ENCODE measurements at places on chromosomes 4 and X.

- DNase-seq = no peak
Observed at GRCh38 chr4:8419222-8420041, 21.1 kb downstream of the ACOX3 start.

- DNase-seq = no peak
Observed at GRCh38 chrX:2373615-2374014, 127.2 kb downstream of the DHRSX start.

GRCh38 chr4:7153711-7154110 is 38.6 kb upstream of the SORCS2 start:
- no peak for DNase-seq

GRCh38 chrX:129957241-129958082 is 25.0 kb upstream of the BCORL1 start:
- no peak for DNase-seq

DNA sequence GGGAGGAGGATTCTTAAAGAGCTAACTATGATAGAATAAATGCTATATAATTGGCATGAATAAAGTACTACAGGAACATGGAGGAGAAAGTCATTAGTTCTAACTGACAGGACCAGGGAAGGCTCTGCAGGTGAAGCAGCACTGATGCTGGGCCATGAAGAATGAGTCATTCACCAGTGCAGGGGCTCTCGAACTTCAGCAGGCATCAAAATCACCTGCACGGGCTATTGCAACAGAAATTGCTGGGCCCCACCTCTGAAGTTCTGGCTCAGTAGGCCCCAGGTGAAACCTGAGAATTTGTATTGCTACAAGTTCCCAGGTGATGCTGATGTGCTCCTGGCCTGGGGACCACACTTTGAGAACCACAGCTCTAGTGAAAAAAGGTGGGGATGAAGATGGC is 33.7 kb downstream of the TMEM150C start:
- DNase-seq = no peak

DNA sequence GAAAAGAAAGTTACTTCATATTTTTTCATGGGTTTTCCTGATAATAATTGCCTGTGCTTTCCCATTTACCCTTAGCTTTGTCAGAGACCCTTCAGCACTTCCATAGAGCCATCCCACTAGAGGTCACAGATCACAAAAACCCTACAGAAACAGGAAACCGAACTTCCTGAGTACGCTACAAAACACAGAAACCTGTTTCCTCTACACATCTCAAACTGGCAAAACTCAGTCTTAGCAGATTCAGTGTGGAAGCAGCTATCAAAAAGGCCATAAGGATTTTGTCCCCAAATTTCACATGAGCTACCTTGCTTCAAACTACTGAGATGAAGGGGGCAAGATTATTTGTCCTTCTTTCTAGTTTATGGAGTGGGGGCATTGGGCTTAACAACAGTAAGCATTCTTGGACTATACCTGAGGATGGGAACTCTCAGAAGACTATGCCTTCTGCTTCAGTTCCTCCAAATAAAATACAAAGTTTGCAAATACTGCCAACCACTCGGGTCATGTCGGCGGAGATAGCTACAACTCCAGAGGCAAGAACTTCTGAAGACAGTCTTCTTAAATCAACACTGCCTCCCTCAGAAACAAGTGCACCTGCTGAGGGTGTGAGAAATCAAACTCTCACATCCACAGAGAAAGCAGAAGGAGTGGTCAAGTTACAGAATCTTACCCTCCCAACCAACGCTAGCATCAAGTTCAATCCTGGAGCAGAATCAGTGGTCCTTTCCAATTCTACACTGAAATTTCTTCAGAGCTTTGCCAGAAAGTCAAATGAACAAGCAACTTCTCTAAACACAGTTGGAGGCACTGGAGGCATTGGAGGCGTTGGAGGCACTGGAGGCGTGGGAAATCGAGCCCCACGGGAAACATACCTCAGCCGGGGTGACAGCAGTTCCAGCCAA is at the start of gene MMRN1:
Gene MMRN1, plus strand, starts transcription at position 206 of the 902 bp plus-strand sequence. Its CDS starts 118 bp downstream, at position 324.
- DNase-seq = no peak

DNA sequence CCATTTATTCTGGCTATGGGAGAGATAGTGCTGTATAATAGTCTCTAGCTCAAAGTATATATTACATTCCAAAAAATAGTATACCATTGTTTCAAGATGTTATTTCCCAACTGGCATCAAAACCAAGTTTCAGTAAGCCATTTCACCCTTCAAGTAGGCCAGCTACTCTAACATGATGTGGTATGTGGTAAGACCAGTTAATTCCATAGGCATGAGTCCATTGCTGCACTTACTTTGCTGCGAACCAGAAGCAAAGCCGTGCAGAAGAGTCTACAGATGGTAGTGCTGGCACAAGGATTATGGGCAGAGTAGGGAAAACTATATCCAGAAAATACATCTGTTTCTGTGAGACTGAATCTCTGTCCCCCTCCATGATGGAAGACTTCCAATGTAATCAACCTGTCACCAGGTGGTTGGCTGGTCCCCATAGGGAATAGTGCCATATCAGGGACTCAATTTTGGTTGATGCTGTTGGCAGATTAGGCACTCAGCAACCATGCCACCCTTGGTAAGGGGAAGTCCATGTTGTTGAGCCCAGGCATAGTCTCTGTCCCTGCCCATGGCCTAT is 49.8 kb upstream of the HSD17B10 start:
- DNase-seq = no peak
